Effector memory CD4-positive, alpha-beta T cell (primary cell): ENCODE measurements at places on chromosomes 2 and 18.

- DNase-seq, result no peak
Observed at GRCh38 chr2:233208382-233209116, 42.9 kb upstream of the ATG16L1 start.

- no peak for DNase-seq
Observed at GRCh38 chr2:11855064-11855760, 108.8 kb downstream of the LPIN1 start.

DNA sequence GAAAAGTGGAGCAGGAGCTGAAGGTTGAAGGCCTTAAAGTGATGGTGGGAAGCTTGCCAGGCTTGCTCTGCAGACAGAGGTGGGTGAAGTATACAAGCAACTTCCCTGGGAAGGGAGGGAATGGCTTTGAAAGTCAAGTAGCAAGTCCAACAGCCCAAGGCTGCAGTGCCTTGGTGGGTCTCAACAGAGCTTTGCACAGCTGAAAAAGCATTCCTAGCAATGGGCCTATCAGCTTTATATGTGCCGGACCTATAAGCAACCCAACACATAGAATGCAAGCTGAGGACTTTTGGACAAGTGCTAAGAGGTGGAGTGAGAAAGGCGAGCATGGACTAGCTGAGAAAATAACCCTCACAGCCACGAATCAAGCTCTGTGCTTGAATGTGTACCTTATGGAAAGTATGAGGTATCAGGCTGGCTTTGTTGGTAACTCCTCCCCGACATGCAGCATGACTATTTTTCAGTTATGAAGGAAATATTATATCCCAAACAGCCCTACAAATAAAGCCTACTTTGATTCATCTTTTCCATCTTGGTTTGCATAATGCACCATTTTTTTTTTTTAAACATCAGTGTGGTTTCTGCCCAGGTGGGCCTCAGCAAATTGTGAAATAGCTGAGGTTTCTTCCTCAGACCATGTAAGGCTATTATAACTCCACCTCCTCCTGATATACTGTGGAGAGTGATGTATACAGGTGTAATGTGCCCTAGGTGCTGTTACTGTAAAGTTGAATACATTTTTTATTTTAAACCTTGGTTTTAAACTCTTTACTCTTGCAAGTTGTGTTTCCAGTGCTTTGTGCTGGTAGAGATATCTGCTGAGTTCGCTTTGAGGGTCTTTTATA is 241.4 kb upstream of the CXCR4 start:
- no peak for DNase-seq

DNA sequence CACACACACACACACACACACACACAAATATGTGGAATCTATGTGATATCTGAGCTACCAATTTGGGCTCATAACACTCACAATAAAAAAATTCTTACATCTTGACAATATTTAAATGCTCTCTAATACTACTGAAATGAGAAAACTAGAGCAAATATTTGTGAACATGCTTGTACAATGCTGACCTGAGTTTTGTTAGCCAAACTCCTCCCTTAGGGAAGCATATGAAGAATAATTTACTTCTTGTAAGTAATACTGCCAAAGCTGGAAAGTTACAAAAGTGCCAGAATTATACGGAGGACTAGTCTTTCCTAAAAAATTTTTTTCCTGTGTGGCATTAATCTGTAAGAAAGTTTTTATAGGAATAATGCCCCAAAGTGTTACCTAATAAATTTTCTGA is 18.5 kb downstream of the MBD2 start:
- DNase-seq, result no peak

GRCh38 chr2:163265562-163265961 is 427.0 kb upstream of the KCNH7 start:
- no peak for DNase-seq

GRCh38 chr2:197190100-197190432 is 120.5 kb downstream of the ANKRD44 start:
- no peak for DNase-seq

GRCh38 chr2:54632733-54633692 is 90.4 kb upstream of the EML6 start:
- no peak for DNase-seq

DNA sequence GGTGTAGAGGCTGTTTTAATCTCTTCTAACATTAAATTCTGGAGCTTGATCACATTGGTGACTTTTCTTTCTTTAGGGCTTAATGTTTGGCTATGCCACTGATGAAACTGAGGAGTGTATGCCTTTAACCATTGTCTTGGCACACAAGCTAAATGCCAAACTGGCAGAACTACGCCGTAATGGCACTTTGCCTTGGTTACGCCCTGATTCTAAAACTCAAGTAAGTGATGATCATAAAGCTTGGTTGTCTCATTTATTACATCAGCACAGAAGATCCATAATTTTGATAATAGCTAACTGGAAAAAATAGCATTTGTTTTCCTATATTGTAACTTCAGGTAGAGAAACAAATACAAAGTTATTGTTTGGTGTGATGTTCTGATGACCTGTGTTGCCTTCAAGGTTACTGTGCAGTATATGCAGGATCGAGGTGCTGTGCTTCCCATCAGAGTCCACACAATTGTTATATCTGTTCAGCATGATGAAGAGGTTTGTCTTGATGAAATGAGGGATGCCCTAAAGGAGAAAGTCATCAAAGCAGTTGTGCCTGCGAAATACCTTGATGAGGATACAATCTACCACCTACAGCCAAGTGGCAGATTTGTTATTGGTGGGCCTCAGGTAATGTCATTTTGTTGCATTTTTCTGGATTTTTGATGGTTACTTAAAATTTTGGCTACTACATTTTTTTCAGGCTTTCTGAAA is 2.9 kb downstream of the MAT2A start:
- DNase-seq, result no peak

- DNase-seq, result no peak
Observed at GRCh38 chr2:6960659-6961058, 43.4 kb downstream of the RNF144A start.

DNA sequence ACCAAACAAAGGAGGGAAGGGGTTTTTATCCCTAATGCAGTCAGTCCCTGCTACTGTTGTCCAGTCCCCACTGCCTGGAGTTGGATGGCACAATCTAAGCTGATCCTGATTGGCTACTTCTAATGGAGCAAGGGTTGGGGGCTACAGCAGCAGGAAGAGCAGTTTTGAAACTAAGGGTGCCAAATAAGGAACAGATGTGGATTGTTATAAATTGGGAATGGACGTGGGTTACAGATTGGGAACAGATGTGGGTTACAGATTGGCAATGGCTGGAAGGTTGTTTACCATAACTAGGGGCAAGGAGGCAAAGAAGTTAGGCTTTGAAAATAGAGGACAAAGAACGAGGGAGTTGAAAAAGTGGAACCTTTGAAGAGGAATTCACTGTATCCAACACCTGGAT is 16.0 kb upstream of the PROM2 start:
- DNase-seq, result no peak

GRCh38 chr18:7945882-7946281 is 378.8 kb downstream of the PTPRM start:
- DNase-seq, result no peak

GRCh38 chr2:162091325-162092007 is 17.5 kb upstream of the DPP4 start:
- no peak for DNase-seq

GRCh38 chr2:173823543-173823939 is 141.6 kb downstream of the SP3 start:
- DNase-seq, result no peak

DNA sequence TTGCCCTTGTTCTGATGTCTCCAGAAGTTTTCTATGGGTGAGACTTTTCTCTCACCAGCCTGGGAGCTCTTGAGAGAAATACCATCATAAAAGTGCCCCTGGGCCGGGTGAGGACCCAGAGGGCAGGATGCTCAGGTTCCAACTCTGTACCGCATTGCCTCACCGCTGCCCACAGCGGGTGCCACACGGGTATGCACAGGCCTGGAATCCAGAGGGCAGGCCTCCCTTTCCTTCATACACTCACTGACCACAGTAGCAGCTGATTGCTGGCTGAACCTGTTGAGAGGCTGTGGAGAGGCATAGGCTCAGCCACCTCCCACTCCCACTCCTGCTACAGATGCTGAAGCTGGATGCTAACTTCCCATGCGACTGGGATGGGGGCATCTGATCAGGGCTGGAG is 293.8 kb downstream of the CYP26B1 start:
- no peak for DNase-seq

GRCh38 chr18:22594155-22594690 is 176.5 kb upstream of the CTAGE1 start:
- DNase-seq, result no peak

GRCh38 chr2:69545477-69545932 is 98.0 kb downstream of the AAK1 start:
- DNase-seq, result no peak

DNA sequence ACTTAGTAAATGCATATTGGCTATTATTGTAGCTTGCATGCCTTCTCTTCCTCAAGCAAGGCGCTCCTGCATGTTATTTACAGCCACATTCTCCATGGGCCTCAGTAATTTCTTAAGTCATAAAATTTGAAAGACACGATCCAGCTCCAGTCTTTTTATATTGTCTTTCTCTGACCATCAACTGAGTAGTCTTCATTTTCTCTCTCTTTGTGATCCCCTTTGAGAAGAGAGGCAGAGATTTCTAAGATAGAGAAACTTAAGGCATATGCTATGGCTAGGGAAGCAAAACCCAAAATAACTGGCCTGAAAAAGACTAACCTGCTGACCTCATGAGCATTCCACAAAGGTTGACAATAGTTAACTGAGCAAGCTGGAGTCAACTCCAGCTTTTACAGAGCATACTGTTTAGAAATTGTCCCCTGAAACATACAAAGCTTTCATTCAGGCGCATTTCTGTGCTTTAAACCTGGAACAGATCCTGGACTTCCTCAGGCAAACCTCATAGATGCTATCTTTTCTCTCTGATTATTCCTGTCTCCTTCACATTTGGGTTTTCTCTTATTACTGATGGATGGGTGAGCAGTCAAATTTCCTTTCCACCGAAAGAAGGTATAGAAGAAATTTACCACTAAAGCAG is 4.6 kb downstream of the DPP4 start:
- no peak for DNase-seq

DNA sequence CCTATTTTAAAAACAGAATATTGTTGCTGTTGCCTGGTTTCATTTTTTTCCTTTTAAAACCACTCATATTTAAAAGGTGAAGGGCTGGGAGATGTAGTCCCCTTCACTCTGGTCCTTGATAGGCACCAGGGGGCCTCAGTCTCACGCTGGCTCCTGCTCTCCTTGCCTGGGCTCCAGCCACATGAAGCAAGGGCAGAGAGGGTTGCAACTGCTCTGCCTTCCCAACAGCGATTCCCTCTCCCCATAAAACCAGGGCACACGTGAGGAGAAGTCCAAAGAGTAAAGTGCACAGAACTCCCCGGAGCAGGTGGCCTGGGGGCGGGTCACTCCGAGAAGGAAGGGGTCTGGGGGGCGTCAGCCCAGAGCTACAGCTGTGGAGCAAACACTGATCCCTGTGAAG is 12.8 kb downstream of the TMEM127 start:
- DNase-seq, result no peak

DNA sequence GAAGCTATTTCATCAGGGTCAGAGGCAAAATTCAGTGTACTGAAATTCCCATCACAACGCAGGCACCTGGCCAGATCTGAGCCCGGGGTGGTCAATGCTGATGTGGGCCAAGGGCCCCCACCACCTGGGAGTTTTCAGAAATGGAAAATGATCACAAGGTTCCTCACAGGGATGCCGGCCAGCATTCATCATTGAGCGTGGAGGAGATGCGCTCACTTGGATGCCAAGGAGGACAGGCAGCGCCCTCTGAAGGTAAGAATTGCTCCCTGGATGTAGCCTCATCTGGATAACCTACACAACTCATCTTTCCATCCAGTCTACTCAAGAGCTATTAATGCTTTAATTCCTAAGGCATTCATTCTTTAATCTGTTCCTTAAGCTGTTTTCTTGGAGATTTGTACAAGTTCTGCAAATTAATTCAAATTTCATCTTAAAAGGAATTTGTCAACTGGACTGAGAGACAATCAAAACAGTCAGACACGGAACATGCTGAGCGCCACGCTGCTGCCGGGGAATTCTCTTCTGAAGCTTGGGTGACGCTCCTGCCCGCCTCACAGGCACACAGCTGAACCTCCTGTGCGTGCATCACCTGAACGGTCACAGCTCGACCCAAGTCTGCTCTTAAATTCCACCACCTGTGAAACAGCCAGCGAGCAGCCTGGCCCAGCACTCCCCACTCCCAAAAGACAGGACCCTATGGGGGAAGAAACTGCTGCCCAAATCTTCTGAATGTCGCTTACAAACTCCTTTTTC is 206.7 kb downstream of the HDAC4 start:
- no peak for DNase-seq

GRCh38 chr2:13669607-13670006 is 952.9 kb downstream of the TRIB2 start:
- DNase-seq, result no peak

DNA sequence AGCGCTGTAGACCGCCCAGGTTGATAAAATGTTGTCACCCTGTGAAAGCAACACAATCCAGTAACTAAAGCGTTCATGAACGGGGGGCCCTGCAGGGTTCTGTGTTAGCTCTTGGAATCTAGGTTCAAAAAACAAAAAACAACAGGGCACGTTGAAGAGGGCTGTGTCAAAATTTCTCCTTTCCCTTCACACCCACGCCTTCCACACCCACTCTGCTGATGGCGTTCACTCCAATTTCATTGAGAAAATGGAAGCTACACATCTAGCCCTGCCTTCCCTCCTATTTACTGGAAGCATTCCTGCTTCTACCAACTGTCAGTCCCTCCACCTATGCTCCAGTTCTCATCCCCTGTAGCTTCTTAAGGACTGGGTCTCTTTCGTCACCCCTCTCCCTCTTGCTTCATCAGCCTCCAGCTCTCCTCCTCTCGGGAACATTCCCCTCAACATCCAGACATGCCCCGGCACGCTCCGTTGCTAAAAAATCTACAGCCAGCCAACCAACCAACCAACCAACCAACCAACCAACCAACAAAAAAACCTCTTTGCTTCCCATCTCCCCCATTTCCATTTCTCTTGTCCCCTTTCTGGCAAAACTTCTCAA is 98.4 kb upstream of the SP3 start:
- DNase-seq, result no peak

DNA sequence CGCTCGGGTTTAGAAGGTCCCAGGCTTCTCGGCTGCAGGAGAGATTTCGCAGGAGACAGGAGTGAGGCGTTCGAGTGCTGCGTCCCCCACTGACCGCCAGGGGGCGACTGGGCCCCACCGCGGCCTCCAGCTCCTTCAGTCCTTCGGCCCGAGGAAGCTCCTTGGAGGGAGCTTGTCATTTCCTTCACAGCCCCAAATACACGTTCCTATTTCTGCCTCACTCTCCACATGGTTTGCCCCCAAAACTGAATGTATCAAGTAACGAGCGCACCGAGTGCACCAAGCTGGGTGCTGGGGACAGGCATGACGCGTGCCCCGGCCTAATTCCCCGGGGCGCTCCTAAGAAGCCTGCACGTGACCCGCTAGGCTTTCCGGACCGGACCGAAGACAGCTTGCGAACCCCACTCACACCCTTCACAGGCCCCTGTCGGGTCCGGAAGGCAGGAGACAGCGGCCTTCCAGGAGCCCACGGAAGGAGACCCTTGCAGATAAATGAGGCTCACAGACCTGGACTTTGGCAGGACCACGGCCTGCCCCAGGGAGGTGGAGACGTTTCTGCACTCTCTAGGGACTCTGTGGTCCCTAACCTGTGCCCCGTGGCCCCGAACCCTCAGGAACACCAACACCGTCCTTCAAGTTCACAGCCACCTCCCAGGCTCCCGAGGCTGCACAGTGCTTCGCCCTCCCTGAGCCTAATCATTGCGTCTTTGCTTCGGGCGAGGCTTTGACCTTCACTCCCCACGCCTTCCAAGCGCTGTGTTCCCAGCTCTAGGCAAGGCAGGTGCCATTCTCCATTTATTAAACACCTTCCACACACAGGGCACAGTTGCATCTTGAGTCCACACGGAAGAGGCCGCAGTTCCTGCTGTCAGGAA is 13.0 kb upstream of the FAHD2A start:
- peak; percentile 8 for DNase-seq

- DNase-seq, result no peak
Observed at GRCh38 chr2:85401844-85402243, 8.3 kb downstream of the CAPG start.
